ENCODE measurements at places on chromosomes 4 and X.

GRCh38 chrX:48736303-48736702, 25.2 kb upstream of the GLOD5 start:
- DNase-seq = no peak

DNA sequence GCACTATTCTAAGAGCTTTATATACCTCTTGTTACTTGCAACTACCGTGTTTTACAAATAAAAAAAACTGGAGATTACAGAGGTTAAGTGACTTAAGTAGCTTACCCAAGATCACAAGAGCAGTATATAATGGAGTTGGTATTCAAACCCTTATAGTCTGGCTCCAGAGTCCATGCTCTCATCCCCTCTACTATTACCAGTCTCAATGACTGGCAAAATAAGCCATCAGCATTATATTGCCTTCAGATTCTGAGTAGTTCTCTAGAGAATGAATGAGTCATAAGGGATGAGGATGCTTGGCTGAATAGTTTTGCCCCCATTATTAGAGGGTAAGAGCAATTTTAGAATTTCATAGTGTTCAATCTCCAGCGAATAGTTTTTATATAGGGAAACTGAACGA, 170.1 kb upstream of the ATOH1 start:
- DNase-seq = no peak

DNA sequence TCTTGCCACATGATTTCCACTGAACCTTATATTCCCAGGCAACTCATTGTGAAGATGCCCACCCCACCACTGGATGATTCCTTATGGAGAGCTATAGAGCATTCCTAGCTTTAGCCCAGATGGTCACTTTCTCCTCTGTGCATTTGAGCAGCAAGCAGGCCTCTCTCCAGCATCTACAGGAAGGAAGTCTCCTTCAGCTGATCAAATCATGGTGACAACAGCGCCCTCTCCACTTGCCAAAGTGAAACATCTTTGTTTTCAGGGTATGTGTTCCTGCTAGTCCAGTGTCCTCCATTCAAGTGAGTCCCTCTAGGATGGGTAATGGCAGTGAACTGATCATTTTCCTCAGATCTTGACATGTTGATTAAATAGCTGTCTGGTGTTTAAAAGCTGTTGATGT, 10.9 kb upstream of the SYTL5 start:
- no peak for DNase-seq

GRCh38 chrX:118225711-118226428, 109.3 kb upstream of the KLHL13 start:
- DNase-seq = no peak

- no peak for DNase-seq
Measured at GRCh38 chrX:55579115-55579514, 44.1 kb upstream of the FOXR2 start.

DNA sequence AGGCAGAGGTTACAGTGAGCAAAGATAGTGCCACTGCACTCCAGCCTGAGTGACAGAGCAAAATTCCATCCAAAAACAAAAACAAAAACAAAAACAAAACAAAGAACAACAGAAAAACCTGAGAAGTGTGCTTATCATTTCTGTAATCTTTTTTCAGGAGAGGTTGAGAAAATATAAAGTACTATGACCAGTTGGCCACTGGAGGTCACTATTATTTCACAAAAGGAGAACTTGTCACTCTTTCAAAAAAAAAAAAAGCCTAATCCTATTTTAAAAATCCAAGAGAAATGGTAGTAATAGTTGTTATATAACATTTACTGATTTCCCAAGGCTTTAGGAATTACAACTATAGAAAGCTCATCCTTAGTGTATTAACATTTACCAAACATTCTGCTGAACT, 24.9 kb upstream of the RNF150 start:
- no peak for DNase-seq

DNA sequence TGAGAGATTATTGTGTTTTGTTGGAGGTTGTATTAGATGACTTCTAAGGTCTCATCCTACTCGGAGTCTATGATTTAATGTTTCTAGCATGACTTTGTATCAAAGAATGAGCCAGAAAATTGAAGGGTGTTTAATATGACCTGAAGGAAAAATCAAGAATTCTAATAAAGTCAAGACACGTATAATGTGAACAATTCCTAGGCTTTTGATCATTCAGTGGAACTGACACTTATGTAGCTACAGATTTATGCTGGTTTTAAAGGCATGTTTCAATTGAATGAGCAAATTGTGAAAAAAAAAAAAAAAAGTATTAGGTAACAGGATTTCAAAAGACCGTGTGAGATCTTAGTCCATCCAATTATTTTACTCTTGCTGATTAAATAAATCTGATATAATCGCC, 64.9 kb downstream of the GRID2 start:
- DNase-seq = no peak

- DNase-seq = no peak
Measured at GRCh38 chr4:147645099-147645498, 27.9 kb downstream of the TMEM184C start.

GRCh38 chr4:11312389-11312788, 116.3 kb downstream of the HS3ST1 start:
- no peak for DNase-seq

DNA sequence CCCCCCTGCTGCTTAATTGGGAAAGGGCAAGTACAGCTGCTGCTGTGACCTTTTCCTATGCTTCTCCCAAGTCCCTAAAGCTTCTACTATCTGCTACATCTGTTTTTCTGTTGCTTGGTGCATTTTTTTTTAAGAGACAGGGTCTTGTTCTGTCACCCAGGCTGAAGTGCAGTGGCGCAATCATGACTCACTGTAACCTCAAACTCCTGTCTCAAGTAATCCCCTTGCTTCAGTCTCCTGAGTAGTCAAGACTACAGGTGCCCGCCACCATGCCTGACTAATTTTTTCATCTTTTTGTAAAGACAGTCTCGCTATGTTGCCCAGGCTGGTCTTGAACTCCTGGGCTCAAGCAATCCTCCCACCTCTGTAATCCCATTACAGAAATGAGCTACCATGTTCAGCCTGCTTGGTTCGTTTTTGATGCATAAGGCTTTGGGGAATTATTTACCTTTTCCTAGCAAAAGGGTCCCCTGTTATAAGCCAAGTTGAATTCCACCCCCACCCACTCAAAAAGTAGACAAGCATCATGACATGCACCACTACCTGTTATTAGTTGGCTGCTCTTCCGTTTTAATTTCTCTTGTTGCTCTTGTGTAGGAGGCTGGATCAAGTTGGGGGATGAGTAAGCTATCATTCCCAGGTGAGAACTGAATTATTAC, 39.6 kb downstream of the DGKK start:
- no peak for DNase-seq

GRCh38 chrX:46715997-46716396, 42.9 kb downstream of the SLC9A7 start:
- no peak for DNase-seq

DNA sequence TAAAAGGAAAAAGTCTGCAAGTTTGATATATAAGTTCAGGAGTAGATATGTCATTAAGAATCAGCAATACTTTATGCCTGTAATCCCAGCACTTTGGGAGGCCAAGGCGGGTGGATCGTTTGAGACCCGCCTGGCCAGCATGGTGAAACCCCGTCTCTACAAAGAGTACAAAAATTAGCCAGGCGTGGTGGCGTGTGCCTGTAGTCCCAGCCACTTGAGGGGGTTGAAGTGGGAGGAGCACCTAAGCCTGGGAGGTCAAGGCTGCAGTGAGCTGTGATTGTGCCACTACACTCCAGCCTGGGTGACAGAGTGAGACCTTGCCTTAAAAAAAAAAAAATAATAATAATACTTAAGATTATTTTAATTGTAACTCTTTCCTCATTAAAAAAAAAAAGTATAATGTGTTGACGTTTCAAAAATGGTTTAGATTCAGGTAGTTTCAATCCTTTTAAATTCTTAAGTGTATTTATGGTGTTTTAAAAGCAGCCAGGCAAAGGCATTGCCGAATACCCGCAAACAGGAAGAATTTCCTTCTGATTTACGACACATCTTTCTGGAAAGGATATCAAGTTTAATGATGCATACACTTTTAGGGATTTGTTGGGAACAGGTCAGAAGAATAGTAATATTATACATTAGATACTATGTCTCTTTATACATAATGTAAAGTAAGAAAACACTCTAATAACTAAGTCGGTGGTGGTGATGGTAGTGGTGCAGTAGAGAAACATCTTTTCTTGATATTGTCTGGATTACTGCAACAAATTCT, 80.9 kb downstream of the KDM6A start:
- DNase-seq = no peak

- no peak for DNase-seq
Measured at GRCh38 chrX:123698979-123699520, 33.8 kb downstream of the THOC2 start.

DNA sequence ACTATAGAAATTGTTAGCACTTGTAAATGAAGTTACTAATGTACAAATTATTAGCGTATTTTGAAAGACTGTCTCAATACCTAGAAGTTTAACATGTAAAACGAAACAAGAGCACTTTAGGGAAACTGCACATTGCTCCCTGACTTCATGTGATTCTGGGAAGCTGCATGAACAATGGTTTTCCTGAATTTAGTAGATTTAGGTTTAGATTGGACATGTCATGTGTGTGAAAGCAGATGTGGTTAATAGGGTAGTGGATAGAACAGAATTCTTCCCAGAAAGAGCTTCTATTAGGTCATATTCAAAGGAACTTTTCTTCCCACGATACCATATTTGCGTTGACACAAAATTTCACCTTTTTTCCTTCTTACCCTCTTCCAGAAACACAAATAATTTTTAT, 14.9 kb upstream of the CXCL8 start:
- no peak for DNase-seq

DNA sequence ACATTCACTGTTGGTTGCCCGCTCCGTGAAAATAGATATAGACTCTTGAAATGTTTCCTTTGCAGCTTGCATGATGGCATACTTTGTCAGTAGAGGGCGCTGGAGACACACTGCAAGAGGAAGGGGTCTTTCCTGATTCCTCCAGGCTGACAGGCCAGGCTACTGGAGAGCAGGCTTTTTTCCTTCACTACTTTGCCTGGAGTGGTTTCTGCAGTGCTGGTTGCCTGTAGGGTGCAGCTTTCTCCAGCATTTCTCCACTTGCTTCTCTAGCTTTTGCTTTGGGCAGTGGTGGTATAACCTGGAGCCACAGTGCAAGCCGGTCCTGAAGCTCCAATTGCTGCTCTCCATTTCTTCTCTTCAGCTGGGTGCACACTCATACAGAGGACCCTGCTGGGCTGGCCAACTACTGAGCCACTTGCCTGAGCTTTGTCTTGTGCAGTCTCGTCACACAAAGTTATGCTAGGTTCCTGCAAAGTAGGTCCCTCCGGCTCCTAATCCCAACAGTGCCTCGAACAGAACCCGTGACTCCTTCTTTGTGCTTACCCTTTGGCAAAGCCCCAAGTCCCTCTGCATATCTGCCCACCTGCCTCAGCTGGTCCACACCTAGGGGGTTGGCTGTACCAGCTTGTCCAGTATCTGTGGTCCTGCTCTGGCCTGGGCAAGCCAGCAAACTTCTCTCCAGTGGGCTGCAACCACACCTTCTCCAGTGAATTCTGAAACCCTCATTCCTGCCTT, 46.3 kb downstream of the RASSF6 start:
- DNase-seq = no peak

DNA sequence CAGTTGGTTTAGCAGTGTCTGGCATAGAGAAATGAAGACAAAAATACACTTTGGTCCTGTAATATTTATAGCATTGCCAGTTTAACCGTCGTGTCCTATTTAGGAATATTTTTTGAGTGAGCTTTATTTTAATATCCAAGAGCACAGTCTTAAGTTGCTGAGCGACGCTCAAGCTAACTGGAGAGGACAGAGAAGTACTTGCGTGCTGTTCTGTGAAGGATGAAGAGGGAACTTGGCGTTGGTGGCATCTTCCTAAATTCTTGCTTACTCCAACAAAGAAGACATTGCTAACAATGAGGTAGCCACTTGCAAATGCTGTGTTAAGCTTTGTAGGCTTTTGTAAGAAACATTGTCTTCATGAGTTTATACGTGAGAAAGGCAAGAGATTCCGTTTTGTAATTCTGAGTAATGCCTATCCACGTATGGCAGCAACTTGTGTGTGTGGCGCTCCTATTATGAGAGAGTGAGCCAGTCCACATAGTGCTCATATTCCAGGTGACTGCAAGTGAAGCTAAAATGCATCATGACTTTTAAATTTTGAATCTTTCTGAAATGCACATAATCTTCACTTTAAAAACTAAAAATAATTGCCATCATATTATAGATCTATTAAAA, 50.6 kb downstream of the SYNPO2 start:
- no peak for DNase-seq

DNA sequence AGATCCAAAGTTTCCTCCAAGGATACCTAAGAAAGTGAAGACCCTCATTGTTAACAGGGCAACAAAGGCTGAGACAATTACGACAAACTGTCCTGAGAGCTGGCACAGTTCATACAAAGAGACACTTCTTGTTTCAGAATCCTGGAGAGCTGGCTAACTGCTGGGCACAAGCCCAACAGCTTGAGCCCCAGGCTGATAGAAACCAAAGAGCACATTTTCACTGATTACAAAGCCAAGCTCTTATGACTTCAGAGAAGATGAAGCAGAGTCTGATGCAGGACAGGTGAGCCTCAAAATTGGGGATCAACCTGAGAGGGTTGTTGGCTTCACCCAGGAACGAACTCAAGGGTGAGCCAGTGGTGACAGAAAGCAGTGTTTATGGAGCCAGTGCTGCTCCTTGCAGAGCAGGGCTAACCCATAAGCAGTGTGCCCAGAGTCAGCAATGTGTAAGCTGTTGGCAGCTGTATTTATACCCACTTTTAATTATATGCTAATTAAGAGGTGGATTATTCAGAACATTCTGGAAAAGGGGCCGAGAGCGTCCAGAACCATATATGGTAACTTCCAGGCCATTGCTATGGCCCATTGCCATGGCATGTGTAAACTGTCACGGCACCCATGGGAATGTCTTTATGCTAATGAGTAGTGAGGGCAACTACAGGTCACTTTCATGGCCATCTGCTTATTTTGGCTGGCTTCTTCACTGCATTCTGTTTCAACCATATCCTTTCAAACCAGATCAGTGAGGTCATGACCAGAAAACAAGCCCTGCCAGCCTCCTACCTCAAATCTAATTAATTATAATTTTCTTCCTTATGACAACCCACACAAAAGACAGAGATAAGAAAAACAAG, 183.7 kb downstream of the EVC2 start:
- no peak for DNase-seq

- DNase-seq = no peak
Measured at GRCh38 chrX:140141444-140142029, 176.2 kb upstream of the CXorf66 start.
